ENCODE measurements at places on chromosomes 13 and 19. TPM values are rescaled to one million over a fixed set of nuclear protein-coding genes. Genes with fewer than 3 reads are reported as not detected.

The HAUS8 gene
- 3.1 TPM for total RNA-seq

The FGF14 gene
- not detected for total RNA-seq

The ZNF667 gene
- total RNA-seq: 0.78 TPM

The KCNK6 gene
- total RNA-seq: 0.15 TPM

The CEACAM21 gene
- 0.49 TPM for total RNA-seq

The PCDH20 gene
- total RNA-seq: 0.40 TPM

The APOE gene
- 25.5 TPM for total RNA-seq

The ZNF541 gene
- not detected for total RNA-seq

The IGSF23 gene
- not detected for total RNA-seq

Data from gastrocnemius medialis (tissue), 4 donors.